Activated CD4-positive, alpha-beta memory T cell treated with anti-CD3 and anti-CD28 coated beads, Interleukin-2, amount 10 ng/mL, durations not matched to agents 7 days and 5 days (primary cell): ENCODE measurements at places on chromosomes 7 and 10. TPM values are rescaled to one million over a fixed set of nuclear protein-coding genes. Genes with fewer than 3 reads are reported as not detected.

Gene STEAP1B
- total RNA-seq, result 0.30 TPM

Gene SFTPA1
- total RNA-seq, result not detected

Gene EMX2
- not detected for total RNA-seq

DNA sequence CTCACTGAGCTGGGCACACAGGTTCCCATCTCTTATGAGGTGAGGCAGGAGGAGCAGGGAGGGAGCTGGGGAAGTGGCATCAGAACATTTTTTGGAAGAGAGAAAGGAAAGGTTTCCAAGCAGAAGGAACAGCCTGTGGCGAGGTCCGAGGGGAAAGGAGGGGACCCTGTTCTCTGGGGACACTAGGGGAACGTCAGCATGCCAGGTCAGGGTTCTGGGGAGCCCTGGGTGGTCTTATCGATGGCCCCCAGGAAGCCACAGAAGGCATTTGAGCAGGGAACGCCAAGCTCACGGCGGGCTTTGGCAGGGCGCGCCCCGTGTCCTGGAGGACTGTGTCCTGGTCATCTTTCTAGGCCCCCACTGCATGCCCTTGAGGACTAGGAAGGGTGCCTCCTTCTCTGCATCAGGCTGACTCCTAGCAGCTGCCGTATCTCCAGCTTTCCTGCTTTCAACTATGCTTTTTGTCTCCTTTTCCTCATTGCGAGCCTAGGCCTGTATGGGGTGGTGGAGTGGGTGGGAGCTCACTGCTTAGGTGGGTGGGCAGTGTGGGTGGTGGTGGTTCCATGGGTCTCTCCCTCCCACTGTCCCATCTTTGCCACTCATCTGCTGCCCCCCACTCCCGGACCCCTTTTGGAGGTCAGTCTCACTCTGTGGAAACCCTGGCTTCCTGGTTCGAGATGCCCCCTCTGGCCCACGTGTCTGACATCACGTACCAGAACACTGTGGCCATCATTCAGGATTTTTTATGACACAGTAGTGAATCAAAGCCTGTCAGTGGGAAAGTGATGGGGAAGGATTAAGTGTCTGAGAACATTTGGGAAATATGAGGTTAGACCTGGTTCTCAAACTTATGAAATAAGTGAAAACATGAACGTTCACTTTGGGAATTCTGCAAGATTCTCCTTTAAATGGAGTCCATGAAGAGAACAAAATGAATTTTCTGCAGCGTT, 89.1 kb downstream of the CUX1 start:
- H3K4me3 ChIP-seq, result no peak overlapping the region
- H3K27me3 ChIP-seq, result no peaks in the 10 kb centered on the region
- H3K4me1 ChIP-seq, result peaks cover 5% of the 10 kb centered on the region
- no peak for DNase-seq
- H3K36me3 ChIP-seq, result no peaks in the 10 kb centered on the region
- no peak overlapping the region for H3K27ac ChIP-seq

DNA sequence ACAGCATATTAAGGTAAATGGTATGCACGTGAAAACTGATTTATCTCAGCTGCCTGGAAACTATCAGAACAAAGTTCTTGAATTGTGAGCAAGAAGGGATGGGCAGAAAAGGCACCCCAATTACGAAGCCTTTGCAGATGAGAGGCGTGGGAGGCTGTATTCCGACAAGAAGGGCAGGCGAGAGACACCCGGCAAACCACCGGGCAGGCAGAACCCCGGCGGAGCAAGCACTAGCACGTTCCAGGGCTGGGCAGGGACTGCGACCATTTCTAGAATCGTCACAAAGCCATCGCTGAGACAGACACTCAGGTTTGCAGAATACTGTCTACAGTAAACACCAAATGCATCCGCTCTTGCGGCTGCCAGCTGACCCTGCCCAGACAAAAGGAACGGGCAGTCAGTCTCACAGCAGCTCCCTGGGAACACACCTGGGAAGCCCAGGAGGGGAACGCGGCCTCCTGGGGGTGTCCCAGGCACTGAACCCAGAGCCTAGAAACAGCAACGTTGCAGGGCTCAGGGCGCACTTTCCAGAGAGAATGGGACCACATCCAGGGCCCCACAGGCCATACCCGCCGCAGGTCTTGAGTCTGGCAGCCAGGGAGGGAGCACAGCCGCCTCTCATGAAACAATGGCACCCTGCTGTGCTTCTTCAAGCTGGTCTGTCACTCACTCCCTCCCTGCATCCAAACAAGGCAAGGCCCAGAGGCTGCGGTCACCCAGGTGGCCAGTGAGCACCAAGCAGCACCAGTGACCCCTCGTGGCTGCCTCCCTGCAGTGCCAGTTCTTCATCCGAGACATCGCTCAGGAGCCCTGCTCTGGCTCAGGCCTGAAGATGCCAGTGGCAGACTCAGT, 261.9 kb downstream of the PTPRN2 start:
- no peak overlapping the region for H3K4me3 ChIP-seq
- H3K4me1 ChIP-seq, result no peaks in the 10 kb centered on the region

DNA sequence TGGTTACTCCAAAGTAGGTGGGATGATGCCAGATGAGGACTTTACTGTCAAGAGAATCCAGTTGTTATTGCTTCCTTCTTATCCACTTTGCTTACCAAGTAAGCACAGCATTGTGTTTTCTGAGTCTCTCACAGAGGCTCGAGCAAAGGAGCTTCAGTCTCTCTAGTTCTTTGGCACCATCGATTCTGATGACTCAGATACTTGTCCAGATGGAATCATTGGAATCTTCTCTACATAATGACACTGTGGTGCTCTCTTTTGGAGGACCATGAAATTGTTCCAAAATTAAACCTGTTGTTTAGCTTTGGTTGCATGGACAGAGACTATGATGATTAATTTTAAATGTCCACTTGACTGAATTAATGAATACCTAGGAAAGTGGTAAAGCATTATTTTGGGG, 132.6 kb downstream of the NXPH1 start:
- no peaks in the 10 kb centered on the region for H3K4me1 ChIP-seq
- no peak overlapping the region for H3K4me3 ChIP-seq
- H3K27ac ChIP-seq, result no peak overlapping the region
- no peak for DNase-seq
- H3K27me3 ChIP-seq, result no peaks in the 10 kb centered on the region
